ENCODE measurements at places on chromosomes 2 and 18.

DNA sequence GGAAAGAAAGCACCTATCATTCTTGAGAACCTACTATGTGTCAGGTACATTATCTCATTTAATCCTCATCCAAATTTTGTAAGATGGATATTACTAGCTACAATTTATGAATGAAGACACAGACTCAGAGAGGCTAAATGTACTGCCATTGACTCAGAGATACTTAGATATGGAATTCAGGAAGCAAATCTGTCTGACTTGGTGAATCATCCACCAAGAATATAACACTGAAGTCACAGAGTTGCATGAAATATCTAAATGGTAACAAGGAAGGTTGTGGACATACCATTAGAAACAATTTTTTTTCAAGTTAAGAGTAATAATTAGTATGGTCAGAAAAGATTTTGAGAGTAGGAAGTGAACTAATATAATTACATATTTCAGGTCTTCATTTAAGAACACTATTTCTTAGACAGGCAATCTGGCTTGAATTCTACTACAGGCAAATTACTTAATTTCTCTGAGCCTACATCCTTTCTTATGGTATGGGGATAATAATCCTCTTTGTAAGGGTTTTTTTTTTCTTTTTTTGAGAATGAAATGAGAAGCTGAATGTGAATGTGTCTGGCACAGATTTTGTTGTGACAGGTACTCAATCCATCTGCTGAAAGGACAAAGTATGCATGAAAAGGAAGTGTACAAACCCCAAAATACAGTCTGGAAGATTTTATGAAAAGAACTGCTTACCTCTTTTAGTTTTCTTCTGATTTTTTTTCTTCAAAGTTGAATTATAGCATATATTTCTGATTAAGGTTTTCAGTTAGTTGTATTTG lies 14.8 kb upstream of the C2orf66 start:
- DNase-seq = no peak

- DNase-seq = peak; percentile 41
These were observed 97.6 kb downstream of the NDUFA10 start for GRCh38 chr2:239927424-239927981.

DNA sequence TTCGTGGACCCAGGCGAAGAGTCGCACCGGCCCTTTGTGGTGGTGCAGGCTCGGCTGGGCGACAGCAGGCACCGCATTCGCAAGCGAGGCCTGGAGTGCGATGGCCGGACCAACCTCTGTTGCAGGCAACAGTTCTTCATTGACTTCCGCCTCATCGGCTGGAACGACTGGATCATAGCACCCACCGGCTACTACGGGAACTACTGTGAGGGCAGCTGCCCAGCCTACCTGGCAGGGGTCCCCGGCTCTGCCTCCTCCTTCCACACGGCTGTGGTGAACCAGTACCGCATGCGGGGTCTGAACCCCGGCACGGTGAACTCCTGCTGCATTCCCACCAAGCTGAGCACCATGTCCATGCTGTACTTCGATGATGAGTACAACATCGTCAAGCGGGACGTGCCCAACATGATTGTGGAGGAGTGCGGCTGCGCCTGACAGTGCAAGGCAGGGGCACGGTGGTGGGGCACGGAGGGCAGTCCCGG lies 3.5 kb downstream of the INHBB start:
- DNase-seq = no peak

GRCh38 chr2:5846881-5847280 lies 154.7 kb downstream of the SOX11 start:
- DNase-seq = no peak

DNA sequence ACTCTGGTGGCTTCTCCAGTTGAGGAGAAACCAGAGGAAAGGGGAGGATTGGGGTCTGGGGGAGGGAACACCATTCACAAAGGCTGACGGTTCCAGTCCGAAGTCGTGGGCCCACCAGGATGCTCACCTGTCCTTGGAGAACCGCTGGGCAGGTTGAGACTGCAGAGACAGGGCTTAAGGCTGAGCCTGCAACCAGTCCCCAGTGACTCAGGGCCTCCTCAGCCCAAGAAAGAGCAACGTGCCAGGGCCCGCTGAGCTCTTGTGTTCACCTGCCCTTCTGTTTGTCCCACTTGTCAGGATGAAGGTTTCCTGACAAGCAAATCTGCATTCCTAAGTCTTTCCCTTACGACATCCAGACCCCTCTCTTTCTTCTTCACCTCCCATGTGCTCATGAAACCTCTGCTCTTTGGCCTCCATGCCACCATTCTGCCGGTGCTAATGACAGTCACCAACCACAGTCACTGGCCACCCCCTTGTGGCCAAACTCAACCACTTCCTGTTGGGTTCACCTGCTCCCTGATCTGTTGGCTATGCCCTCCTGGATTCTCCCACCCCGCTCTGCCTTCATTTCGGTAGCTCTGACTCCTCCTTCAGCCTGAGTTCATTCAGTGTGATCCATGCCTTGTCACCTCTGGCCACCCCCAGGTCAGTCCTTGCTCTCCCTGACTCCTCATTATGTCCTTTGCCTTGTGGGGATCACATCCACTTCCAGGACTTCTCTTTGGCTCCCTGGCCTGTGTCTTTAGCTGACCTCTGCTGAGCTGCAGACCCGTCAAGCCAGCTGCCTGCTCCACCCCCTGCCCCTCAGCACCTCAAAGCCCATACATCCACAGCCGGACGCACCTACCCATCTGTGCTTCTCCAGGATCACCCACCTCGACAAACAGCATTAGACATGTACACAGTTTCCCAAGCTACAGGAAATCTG lies 17.6 kb downstream of the EMX1 start:
- DNase-seq = no peak

DNA sequence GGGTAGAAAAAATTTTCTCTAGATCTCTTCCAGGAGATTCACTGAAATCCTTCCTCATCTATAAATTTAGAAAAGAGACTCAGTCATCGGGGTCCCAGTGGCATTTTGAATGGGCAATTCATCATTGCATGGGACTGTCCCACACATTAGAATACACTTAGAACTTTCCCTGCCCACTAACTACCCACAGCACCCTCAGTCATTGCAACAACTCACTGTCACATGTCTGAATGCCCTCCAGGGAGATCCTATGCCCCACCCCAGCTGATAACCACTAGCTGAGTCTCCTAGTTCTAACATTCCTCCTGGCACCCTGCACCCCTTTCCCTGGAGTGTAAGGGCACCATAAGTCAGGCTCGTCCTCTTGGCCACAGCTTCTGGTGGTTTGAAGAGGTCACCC lies 89.6 kb downstream of the INSIG2 start:
- DNase-seq = no peak
